CD4-positive, alpha-beta T cell treated with Interferon gamma for 1 hour (primary cell): ENCODE measurements at places on chromosomes 5 and 9.

DNA sequence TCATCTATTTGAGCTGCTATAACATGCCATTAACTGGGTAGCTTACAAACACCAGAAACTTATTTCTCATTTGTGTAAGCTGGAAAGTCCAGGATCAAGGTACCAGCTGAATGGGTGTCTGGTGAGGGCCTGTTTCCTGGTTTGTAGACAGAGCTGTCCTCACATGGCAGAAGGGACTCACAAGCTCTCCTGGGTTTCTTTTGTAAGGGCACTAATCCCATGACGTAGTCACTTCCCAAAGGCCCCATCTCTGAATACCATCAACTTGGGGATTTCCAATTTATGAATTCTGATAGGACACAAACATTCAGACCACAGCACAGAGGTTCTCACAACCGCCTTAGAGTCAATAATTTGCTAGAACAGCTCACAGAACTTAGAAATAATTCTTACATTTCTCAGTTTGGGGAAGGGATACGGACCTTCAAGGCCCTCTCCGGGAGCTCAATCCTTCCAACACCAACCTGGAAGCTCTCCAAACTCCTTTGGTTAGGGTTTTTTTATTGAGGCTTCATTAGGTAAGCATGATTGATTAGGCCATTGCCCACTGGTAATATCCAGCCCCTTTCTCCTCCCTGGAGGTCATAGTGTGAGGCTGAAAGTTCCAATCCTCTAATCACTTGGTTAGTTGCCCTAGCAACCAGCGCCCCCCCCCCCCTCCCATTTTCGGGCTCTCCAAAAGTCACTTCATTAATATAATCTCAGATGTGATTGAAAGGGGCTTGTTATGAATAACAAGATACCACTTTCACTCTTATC, 7.6 kb upstream of the DNAJA1 start:
- DNase-seq, result no peak

- no peak for DNase-seq
These were observed 101.4 kb downstream of the PRKACG start for GRCh38 chr9:68912561-68912960.

DNA sequence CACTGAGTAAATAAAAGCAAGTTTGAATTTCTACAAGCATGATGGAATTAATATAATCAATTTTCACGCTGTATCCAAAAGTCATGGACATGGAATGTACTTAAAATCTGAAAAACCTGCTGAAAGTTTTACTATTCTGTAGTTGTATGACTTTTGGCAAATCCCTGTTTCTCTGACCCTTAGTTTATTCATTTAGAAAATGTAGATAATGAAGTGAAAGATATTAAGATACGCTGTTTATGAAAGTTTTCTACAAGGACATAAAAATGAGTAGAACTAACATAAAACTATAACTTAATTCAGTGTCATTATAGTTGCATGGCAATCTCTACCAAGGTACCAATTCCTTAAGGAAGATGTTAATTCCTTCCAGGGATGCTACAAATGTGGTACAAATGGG, 363.2 kb upstream of the MPDZ start:
- no peak for DNase-seq

- no peak for DNase-seq
These were observed 292.5 kb downstream of the PARP8 start for GRCh38 chr5:50958852-50959457.

- DNase-seq, result no peak
These were observed 16.5 kb downstream of the GRXCR2 start for GRCh38 chr5:145856285-145856818.

GRCh38 chr5:72115296-72115695, 8.0 kb downstream of the MAP1B start:
- no peak for DNase-seq

DNA sequence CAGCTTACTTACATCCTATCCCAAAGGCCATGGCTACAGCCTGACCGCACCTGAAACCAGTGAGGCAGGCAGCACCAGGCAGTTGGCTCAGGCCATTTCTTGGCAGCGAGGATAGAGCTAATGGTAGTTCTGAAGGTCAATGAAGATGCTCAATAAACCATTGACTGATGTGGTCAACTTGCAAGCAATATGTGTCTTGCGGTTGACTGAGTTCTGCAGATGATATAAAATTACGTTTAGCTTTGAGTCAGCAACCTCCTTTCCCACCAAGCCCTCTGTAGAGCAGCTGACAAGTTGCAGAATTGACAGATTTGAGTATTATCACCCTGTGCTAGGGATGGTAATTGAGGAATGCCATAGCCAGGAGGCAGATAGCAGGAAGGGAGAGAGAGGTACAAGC, 189.0 kb upstream of the PUM3 start:
- no peak for DNase-seq
